ENCODE measurements at places on chromosomes 4 and X. TPM values are rescaled to one million over a fixed set of nuclear protein-coding genes. Genes with fewer than 3 reads are reported as not detected.

FAM9B gene
- not detected for total RNA-seq

RPL34 gene
- 853 TPM for total RNA-seq

TXK gene
- total RNA-seq: 2.0 TPM

DOCK11 gene
- 4.3 TPM for total RNA-seq

MUC7 gene
- total RNA-seq: not detected

FAM193A gene
- 14.6 TPM for total RNA-seq
